ENCODE measurements at places on chromosomes 16 and 17.
A peak's percentile ranks its signal among the peaks of the same experiment; 100 is the strongest.

DNA sequence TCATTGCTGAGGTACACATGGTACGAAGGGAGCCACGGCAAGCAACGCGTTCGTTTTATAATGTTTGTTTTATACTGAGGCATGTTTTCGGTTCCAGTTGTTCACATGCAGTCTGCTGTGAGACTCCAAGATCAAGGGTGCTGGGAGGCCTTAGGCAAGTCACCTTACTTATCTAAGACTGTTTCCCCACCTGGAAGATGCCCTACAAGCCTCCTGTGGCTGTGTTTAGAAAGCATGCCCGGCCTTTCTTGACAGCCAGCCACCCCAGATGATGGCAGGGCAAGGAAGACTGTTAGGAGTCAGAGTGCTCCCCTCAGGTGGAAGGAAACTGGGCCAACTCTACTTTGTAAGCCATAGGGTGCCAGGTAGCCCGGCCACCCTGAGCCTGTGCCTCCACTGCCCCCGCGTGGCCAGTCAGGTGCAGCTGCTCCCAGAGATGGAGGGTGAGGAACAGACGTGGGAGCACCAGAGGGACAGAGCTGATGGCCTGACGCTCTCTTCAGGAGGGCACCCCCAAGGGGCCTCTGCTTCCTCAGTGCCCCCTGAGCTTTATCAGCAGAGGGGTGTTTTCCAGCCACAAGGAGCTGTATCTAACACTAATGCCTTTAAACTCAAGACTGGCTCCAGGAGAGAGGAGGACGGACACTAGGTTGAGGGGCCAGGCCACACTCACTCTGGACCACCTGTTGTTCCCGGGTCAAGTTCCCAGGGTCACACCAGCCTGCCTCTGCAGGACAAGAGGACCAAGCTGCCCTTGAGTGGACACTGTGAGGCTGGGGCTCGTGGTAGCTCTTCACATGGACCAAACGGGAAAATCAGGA, 5.4 kb downstream of the NAT9 start:
- peak; percentile 37 for DNase-seq

- no peak for DNase-seq
Measured at GRCh38 chr16:14187517-14188338, 116.6 kb downstream of the MRTFB start.

- DNase-seq, result no peak
Measured at GRCh38 chr17:45129940-45130680, 2.2 kb downstream of the PLCD3 start.

GRCh38 chr16:77939968-77940367, 82.4 kb upstream of the CLEC3A start:
- peak; percentile 29 for DNase-seq
